Spinal cord (tissue), 10 donors: ENCODE measurements at places on chromosomes 3 and 15. TPM values are rescaled to one million over a fixed set of nuclear protein-coding genes. Genes with fewer than 3 reads are reported as not detected.

The ATXN7 gene
- 14.6 TPM for total RNA-seq

The LTK gene
- total RNA-seq = 0.20 TPM

The EPHA3 gene
- total RNA-seq = 44.6 TPM

The C3orf20 gene
- 0.20 TPM for total RNA-seq

The CLDN11 gene
- total RNA-seq = 413 TPM

The PP2D1 gene
- not detected for total RNA-seq

The GP9 gene
- 0.72 TPM for total RNA-seq

The SIDT1 gene
- 49.6 TPM for total RNA-seq

The MST1R gene
- total RNA-seq = 0.88 TPM

The GYG1 gene
- 53.4 TPM for total RNA-seq

The CMTM8 gene
- total RNA-seq = 1.0 TPM

The PIGZ gene
- 4.6 TPM for total RNA-seq

The ARHGEF26 gene
- total RNA-seq = 27.2 TPM

The PLXNB1 gene
- 70.9 TPM for total RNA-seq

The VWA5B2 gene
- 12.0 TPM for total RNA-seq

The SMAD6 gene
- 8.6 TPM for total RNA-seq

The CFAP91 gene
- 18.3 TPM for total RNA-seq

The CIDEC gene
- total RNA-seq = not detected

The MEX3B gene
- 9.8 TPM for total RNA-seq

The TNFAIP8L3 gene
- total RNA-seq = 3.8 TPM

The IL12A gene
- 2.3 TPM for total RNA-seq
